ENCODE measurements at places on chromosomes 13 and 19.

DNA sequence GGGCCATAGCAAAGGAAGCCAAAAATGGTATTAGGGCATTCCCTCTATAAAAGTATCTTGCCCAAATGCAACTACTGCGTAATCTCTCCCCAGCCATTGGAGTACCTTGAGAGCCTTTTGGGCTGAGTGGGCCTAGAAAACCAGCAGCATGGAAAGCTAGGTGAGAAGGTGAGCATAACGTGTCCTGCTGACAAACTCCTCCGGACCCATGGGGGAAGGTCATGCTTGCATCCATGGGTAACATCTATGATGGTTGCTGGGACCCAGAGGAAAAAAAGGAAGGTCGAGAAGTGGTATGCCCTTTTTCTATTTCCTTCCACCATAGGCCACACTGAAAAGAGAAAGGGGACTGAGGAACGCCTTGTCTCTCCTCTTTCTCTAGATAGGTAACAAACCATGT is 57.4 kb downstream of the ZNF728 start:
- DNase-seq, result no peak

- no peak for DNase-seq
Measured at GRCh38 chr13:105625691-105626090, 909.8 kb downstream of the EFNB2 start.

DNA sequence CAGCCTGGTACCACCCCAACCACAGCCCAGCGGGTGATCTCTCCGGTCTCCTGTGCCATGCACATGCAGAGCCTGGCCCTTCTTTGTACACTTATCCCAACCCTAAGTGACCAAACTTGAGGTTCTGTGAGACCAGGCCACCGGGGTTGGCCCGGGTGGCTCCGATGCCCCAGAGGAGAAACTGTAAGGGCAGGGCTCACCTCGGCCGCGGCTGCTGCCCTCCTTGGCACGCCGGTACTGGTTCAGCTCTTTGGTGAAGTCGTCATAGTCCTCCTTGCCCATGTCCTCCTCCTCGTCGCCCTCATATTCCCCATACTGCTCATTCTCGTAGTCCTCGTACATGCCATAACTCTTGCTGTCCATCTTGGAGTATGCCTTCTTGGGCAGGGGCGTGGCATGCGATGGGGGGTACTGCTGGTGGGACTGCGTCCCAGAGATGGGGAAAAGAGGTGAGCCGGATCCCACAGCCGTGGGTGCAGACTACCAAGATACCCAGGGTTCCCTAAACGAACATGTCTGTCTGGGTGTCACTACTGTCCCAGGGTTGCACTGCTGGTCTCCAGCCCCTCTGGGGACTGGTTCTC is 23.7 kb downstream of the ZC3H4 start:
- DNase-seq, result no peak

GRCh38 chr19:38073841-38074685 is 150.0 kb downstream of the DPF1 start:
- DNase-seq, result no peak

DNA sequence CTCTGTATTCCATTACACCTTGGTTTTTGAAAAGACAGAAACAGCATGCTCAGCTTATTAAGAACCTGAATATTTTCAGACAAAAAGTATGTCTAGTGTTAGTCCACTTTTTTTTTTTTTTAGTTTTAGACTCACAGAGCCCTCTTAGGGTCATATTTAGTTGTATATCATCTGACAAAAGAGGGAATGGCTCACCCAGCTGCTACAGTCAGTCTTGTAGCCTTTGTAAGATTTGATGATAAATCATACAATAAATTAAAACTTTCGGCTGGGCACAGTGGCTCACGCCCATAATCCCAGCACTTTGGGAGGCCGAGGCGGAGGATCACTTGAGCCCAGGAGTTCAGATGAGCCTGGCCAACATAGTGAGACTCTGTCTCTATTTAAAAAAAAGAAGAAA is 43.7 kb upstream of the LDLR start:
- DNase-seq, result no peak

GRCh38 chr13:101996954-101997353 is 404.9 kb downstream of the FGF14 start:
- DNase-seq, result no peak

DNA sequence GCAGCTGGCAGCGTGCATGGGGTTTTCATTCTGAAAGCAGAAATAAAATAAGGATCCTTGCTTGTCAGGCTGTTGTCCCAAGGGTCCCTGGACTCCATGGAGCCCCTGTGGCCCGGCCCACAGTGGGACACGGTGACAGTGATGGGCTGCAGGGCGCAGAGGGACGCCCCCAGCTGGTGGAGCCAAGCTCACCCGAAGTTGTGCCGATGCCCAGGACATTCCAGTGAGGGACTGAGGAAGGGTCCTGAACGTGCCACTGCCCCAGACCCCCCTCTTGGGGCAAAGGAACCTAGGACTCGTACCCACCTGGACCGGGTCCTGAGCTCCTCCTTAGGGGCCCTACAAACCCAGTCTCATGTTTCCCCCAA is 35.0 kb downstream of the MYO9B start:
- no peak for DNase-seq

GRCh38 chr13:43304945-43305344 is 281.6 kb downstream of the DNAJC15 start:
- DNase-seq, result no peak

GRCh38 chr19:54535601-54536000 is 33.0 kb downstream of the LAIR2 start:
- no peak for DNase-seq

DNA sequence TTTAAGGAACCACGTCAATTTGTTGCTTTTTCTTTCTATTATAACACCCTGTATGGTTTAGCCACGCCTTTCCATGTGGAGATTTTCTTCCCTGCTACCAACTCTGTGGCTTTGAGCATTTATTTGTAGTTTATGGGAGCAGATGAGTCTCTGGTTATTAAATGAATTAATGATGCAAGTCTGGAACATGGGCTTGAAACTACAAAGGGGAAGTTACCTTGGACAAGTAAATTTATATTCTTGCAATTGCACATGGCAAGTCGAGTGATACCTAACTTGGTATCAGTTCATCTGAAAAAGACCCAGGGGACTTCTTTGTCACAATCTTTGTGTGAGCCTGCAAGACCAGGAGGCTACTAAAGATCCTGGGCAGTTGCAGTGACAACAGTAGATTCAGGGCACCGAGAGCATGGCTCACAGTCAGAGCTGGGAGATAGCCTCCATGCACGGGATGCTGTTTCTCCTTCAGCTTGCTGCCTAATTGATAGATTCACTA is 24.4 kb downstream of the B3GLCT start:
- no peak for DNase-seq

DNA sequence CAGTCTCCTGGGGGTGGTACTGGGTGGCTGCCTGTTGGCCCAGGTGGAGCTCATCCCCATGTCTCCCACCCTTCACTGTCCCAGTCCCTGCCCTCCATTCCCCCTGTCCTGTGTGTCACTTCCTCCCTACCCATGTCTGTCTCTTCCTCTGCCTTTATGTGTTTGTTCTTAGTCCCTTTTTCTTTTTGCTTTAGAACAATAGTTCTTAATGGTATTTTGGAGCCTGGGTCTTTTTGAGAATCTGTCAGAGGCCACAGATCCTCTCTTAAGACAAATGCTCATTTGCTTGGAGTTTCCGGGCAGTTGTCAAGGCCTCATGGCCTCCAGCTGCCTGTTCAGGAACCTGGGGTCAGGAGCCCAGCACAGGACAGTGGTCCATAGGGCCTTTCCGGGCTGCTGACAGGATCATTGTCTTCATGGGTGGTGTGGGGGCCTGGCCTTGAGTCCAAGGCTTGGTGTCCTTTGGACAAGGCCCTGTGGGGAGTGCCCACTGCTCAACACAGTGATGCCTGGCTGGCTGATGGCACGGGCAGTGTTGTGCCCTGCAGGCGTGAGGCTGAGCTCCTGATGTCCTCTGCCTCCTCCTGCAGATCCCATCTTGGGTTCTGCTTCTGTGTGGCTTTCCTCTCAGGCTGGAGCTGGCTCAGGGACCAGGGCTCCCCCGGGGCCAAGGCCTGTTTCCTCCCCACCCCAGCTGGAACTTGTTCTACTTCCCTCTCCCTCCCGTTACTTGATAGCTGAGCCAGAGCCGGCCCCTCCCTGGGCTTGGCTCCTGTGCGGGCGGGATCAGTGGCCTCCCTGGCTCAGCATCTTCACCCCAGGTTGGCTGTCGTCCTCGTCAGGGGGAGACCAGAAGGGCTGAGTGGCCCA is 3.5 kb downstream of the EGLN2 start:
- DNase-seq, result no peak

DNA sequence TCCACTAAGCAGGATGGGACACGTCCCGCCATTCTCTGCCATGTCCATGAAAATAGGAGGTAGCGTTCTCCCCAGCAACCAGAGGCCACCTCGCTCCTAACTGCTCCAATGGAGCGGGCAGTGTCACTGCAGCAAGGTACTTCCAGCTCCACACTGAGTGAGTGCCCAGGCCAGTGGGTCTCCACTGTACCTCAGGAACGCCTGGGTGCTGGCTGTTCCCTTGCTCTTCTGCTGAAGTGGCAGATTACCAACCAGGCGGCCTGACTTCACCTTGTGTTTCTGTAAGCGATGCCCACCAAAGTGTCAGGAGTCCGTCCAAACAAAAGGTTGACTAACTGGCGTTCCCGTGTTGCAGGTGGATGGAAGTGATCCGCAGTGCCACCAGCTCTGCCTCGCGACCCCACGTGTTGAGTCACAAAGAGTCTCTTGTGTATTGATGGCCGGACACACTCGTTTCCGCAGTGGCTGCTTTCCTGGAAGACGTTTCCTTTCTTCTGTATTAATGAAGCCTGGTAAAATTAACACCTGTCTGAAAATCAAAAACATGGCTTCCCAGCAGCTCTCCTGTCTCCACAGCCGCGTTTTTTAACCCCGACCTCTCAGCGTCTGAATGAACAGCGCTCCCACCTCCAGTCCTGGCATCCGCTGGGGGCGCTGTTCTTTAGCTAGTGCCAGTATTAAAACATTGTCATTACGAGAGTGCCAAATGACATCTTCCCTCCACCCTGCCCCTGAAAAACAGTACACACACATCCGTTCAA is 128.8 kb downstream of the STK24 start:
- no peak for DNase-seq

- no peak for DNase-seq
Measured at GRCh38 chr13:114151565-114152284, 19.3 kb upstream of the RASA3 start.

- DNase-seq, result no peak
Measured at GRCh38 chr13:25062479-25062878, 33.5 kb upstream of the PABPC3 start.

DNA sequence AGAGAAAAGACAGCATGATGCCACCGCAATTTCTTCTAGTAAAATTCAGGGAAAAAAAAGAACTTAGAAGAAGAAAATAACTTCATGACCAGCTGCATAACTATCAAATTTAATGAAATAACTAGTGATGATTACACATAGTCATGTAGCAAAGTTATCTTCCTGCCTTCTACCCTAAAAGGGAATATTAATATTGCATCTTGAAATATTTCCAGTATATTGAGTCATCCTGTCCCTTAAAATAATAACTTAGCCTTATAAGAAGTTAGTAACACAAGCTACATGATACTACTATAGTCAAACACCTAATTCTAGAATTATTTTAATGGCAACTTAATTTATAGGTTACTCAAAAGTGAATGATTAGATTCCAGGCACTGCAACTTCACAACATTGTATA is 289.2 kb downstream of the KLF12 start:
- no peak for DNase-seq

- no peak for DNase-seq
Measured at GRCh38 chr19:45444318-45445041, 20.8 kb upstream of the ERCC1 start.

- no peak for DNase-seq
Measured at GRCh38 chr13:23513455-23513854, 56.8 kb upstream of the TNFRSF19 start.

All from cortex of kidney (tissue), 1 donor.